AML-193 (cell line): ENCODE measurements at places on chromosomes 5 and 9.

DNA sequence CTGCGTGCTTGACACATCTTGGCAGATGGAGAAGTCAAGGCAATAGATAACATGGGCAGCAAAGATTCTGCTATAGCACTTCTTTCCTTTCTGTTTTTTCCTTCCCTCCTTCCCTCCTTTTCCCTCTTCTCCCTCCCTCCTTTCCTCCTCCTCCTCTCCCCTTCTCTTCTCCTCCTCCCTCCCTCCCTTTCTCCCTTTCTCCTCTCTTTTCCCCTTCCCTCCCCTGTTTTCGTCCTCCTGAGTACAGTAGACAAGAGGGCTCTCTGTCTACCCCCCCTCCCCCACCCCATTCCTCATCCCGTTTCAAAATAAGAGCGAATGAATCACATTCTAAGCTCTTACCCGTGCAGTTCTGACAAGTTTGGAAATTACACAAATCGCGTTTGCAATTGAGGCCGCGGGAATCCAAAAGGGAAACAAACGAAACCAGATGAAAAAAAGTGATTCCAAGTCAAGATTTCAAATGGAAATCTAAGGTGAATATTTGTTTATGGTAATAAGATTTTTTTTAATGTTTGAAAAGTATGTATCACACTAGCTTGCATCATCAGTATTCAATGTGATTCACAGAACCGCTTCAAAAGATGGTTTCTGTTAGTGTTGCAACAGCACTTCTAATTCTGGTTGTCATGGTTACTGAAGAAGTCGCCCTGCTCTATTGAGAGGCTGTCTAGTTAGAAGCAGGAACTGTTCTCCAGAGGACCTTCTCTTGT, 1.3 kb downstream of the NIM1K start:
- peak; percentile 76 for DNase-seq

DNA sequence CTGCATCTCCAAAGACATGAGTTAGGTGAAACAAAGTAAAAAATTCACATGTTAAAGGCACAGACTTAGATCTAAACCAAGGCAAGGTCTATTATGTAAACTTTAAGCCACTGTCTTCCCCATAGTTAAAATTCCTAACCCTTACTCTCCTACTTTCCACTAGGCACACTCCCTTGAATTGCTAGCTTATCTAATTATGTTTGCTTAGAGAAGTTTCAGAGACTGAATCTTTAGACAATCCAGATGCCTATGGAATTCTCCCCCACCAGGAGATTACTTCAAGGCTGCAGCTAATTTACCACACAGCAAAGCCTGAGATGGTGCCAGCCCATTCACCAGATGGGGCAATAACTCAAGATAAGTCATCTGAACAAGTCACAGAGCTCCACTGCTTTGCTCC, 803.1 kb upstream of the COX7C start:
- no peak for DNase-seq

- DNase-seq, result no peak
These were observed 395.9 kb downstream of the PSAT1 start for GRCh38 chr9:78692871-78693270.

DNA sequence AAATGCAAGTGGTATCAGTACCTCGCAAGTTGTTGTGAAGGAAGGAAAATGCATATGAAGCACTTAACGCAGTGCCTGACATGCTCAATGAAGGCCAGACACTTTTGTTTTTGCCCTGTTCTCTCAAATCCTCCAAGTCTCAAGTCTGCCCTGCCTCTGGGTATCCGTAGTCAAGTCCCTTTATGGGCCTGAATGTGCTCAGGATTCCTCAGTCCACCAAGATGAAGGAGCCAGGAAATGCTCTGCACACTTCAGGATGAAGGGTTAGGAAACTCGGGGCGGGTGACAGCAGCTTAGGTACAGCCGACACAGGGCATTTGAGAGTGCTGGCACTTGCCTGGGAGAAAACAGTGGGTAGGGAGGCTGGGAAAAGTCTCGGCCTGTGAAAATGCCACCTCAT, 1.4 kb downstream of the ECSCR start:
- no peak for DNase-seq

DNA sequence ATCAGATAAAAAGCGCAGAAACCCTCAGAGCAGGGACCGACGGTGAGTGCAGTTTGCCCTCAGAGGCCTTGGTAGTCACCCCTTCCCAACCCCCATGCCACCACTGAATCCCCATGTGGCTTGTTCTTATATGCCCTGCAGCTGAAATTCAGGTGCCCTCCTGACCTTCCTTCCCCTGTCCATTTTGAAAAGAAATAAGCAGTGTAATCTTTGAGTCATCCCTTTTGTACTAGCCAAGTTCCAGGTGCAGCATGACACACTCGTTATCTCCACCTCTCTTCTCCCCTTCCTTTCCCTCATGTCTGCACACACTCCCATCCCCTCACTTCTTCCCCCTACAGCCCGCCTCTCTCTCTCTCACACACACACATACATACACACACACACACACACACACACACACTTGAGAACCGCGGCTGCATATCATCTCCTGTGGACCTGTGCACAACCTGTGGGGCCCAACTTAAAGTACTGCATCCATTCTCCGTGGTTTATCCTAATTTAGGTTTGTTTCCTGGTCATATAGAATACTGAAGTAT, 53.1 kb downstream of the SYK start:
- no peak for DNase-seq

DNA sequence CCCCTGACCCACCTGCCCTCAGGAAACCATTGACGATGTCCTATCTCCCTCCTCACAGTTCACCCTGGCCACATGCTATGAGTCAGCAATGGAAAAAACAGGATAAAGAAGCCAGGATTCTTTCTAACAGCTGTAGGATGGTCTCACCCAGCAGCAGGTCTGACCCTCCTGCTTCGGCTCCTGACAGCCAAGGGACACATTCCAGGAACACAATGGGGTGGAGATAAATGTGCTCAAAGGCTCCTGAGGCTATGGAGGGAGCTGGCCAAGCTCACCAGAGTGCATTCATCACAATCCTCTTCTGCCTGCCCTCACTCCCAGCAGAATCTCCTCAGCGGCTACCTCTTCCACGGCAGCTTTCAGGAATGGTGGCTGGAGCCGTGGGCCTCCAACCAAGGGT, 170.3 kb downstream of the PJA2 start:
- no peak for DNase-seq

GRCh38 chr5:19928562-19929421, 59.2 kb downstream of the CDH18 start:
- peak; percentile 21 for DNase-seq

GRCh38 chr9:103819936-103820335, 274.2 kb upstream of the SMC2 start:
- no peak for DNase-seq

DNA sequence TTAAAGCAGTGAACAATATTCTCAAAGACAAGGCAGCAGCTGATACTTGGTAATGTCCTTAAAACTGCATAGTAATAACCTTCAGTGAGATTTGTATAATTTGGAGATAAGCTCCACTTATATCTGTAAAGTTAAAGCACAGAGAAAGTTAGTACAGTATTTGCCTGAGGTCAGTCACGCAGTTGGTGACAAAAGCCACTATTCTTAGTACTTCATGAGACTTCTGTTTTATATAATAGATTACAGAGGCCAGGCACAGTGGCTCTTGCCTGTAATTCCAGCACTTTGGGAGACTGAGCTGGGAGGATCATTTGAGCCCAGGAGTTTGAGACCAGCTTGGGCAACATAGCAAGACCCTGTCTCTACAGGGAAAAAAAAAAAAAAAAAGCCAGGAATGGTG, 266.4 kb upstream of the DMRT1 start:
- no peak for DNase-seq

DNA sequence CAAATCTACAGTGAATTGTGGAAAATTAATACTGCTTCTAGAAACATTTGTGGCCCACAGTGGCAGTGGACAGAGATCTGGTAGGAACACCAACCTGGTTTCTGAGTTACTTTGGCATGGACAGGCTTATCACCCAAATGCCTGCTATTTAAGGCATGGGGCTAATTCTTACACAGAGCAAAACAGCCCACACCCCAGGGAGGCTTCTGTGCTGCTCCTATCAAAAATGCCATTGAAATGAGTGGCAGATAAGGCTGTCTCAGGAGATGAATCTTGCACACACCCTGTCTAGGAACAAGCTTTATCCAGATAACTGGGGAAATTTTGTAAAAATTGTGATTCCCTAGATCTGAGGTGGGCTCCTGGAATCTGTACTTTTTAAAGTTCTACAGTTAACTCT, 307.1 kb downstream of the TLE1 start:
- no peak for DNase-seq

DNA sequence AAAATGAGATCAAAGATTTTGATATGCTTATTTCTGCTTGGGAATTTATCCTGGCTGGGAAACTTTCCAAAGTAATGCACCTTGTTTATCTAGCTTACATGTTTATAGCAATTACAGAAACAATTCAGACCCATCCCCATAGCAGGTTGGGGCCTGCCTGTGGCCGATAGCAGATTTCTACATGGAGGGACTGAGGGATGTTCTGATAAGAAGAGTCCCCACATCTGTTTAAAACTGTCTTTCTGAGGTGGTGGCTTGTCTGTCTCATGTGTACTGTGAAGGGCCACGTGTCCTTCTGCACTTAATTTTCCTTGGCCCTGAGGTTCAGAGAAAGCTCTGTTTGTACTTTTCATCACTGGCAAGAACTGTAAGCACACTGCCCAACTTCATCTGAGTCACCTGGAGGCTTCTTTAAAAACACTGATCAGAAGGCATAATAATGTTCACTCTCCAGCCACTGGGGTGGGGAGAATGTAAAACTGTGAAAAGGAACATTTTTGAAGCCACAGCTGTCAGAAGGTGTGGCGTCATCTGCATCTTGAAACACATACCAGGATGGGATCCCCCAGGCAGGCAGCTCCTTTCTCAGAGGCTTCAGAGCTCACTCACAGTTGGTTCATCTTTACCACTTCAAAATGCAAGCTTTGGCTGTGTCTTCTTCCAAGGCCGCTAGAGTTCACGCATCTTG, 80.3 kb downstream of the MAP1B start:
- DNase-seq, result no peak

GRCh38 chr5:140611020-140611521, 21.9 kb downstream of the CD14 start:
- no peak for DNase-seq

GRCh38 chr9:134553061-134553891, 88.3 kb upstream of the COL5A1 start:
- DNase-seq, result no peak

- DNase-seq, result no peak
These were observed 12.7 kb downstream of the ABLIM3 start for GRCh38 chr5:149153751-149154610.

- no peak for DNase-seq
These were observed 11.6 kb upstream of the LAMC3 start for GRCh38 chr9:130997395-130997684.

- no peak for DNase-seq
These were observed 1060.6 kb upstream of the ACO1 start for GRCh38 chr9:31323726-31324444.

GRCh38 chr5:134791580-134791979, 33.0 kb downstream of the DDX46 start:
- DNase-seq, result no peak

DNA sequence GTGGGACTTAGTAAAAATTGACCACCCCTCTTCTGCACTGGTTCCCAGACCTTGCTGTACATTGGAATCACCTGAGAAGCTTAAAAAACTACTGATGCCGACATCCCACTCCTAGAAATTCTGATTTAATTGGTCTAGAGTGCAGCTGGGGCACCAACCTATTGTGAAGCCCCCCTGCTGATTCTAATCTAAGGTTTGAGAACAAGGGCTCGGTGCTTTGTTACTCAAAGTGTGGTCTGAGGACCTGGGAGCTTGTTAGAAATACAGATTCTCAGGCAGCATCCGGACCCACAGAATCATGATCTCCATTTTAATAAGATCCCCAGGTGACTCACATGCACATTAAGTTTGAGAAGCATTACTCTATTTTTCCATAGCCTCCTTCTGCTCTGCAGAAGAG, 57.8 kb upstream of the LPAR1 start:
- no peak for DNase-seq

DNA sequence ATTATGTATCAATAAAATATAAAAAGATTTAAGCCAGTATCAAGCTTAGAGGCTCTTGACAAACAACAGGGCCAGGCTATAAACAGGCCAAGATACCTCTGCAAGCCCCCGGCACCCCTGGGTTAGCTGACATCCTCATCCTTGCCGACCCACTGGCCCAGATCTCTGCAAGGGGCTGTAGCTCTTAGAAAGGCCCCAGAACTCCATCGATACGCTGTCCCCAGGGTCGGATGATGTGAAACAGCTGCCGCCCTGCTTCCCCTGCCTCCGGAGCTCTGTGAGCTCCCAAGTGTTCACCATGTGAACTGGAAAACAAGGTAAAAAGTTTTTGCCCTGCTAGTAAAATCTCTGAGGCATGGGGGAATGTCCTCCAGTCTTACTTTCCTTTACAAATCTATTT, 20.1 kb downstream of the SH3PXD2B start:
- no peak for DNase-seq

- DNase-seq, result no peak
These were observed 56.6 kb downstream of the SMC5 start for GRCh38 chr9:70315389-70315788.

- peak; percentile 1 for DNase-seq
These were observed 126.5 kb downstream of the MRPS30 start for GRCh38 chr5:44935262-44935661.

- DNase-seq, result no peak
These were observed 596.1 kb downstream of the ELAVL2 start for GRCh38 chr9:23229890-23230317.

GRCh38 chr9:134487066-134487710, 154.4 kb upstream of the COL5A1 start:
- no peak for DNase-seq

- no peak for DNase-seq
These were observed 53.3 kb downstream of the MEGF10 start for GRCh38 chr5:127343866-127344265.

- DNase-seq, result no peak
These were observed 89.7 kb upstream of the NR4A3 start for GRCh38 chr9:99731950-99732349.

DNA sequence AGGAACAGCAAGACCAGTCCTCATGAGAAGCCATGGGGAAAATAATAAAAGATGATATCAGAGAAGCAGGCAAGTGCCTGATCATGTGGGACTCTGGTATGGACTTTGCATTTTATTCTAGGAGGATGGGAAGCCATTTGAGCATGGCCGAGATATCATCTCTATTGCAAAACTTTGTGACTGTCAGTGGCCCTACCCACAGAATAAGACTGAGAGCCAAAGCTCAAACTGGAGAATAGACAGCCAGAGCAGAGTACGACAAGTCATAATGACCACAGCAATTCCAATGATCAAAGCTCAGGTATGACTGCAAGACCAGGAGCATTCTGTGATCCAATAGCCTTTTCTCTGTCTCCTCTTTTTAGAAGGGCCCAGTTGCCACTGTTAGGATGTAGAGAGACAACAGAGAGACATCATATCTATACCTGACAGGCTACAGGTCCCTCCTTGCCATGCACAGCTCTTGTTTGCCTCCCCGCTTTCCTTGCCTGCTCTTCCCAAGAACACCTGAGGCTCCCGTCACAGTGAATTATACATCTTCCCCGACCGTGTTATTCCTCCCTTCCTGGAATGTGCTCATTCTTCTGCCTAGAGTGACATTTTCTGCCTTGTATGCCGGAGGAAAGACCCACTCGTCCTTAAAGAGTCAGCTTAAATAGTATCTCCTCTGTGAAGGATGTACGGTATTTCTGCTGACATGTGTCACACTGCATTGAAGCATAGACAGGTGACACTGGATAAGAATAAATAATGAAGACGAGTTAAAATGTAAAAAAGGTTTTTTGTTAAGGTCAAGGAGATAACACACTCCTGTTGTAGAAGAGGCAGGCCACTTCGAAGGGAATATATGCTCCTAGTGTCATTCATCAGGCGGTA, 248.7 kb upstream of the MAP3K1 start:
- DNase-seq, result no peak
